ENCODE measurements at places on chromosomes 2 and 18.

DNA sequence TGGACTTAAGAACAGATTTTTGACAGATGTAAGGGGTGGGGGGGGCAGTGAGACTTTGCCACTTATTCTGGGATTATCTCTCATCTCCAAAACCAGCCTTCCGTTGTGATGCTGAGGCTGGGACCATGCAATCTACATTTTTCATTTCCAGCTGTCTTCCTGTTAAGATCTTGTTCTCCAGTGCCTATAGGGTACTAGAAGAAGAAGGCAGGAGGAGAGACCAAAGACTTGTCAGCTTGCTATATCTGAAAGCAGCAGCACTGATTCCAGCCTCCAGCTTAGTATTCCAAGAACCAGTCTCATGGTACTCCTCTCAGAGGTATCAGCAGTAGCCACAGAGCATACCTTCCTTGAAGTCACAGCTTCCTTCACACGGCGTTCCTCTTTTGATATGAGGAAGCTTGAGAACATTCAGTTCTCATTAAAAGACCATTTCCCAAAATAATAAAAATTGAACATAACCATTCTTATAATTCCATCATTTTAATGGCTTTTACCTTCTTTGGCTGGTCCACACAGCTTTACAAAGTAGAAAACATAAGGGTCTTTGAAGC is 49.8 kb downstream of the USP34 start:
- DNase-seq = no peak

DNA sequence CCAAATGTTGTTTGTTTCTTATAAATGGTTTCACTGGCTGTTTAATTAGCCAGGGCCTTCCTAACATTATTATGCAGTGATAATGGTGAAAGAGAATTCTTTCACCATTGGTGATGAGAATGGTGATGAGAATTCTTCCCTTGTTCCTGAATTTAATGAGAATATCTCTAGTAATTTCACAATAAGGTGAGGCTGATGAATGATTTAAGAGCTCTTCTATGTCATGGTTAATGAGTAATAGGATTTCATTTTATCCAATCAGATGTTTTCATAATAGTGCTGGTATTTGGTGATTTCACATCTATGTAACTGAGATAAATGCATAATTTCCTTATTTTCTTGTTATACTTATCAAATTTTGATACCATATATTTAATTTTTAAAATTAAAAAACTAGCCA is 535.7 kb upstream of the ZEB2 start:
- DNase-seq = no peak

DNA sequence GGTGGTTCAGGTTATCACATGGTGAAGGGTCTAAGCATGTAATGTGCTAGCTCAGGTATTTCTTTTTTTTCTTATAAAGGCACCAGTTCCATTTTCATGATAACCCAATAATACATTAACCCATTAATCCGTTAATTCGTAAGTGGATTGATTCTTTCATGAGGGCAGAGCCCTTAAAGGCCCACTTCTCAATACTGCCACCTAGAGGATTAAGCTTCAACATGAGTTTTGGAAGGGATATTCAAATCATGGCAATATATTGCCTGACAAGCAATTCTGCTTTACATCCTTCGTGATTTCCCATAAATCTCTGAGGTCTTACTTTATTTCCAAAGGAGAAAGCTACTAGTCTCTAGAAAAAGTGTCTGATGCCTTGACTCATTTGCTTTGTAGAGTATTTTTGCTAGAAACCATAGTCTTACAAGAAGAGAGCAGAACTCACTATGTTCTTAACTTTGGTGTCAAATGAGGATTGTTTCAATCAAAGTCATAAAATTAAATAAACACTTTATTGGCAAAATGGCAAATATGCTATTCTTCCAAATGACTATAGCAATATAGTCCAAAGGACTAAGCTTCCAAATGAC is 271.3 kb downstream of the KCNS3 start:
- no peak for DNase-seq

- DNase-seq = no peak
These were observed 32.1 kb upstream of the WDR75 start for GRCh38 chr2:189409131-189409530.

DNA sequence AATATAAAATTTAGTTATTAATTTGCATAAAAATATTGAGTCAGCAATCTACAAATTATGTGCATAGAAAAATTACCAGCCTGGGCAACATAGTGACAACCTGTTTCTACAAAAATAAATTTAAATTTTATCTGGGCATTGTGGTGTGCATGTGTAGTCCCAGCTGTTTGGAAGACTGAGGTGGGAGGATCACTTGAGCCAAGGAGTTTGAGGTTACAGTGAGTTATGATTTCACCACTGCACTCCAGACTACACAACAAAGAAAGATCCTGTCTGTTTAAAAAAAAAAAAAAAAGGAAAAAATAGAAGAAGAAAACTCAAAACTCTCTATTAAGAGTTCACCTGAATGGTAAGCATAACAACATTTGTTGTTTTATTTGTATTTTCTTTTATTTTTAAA is 1048.4 kb upstream of the CDH2 start:
- DNase-seq = no peak

All from anterior cingulate cortex (tissue), 58 donors.